Fibroblast of gingiva (primary cell): ENCODE measurements at places on chromosomes 6 and 20.

- no peak for DNase-seq
These were observed 163.2 kb downstream of the AIG1 start for GRCh38 chr6:143223895-143224294.

GRCh38 chr6:18206591-18206990 is 51.4 kb downstream of the KDM1B start:
- DNase-seq, result no peak

DNA sequence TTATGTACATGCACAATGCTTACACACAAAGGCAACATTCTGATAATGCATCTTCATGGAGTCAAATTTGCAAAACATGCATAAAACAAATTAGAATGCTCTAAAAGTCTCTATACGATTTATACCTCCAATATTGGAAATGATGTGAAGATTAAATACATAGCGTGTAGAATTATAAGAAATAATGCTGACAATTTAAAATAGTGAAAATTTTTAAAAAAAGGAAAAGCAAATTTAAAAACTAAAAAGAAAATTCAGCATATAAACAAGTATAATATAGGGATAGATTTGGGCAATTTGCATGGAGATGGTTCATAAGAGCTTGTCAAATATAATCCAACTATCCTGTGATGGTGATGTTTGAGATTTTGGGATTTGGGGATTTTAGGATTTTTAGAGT is 14.9 kb downstream of the TCF21 start:
- DNase-seq, result no peak

DNA sequence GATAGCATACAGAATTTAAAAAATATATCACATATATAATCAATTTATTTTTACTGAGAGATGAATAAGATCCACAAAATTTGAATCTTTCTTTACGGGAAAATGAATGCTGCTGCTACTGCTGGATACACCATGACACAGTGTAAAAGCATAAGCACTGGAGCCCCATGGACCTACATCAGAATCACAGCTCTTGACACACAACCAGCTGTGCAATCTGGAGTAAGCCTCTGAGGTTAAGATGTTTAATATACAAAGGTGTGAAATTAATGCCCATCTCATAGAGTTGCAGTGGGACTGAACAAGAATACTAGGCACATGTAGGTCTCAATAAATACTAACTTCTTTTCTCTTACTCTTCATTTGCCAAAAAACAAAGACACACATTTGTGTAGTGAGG is 48.1 kb downstream of the MAN1A1 start:
- DNase-seq, result no peak

- peak; percentile 31 for DNase-seq
These were observed 57.0 kb downstream of the TNFAIP3 start for GRCh38 chr6:137923866-137924653.

GRCh38 chr6:41696788-41697187 is 38.6 kb downstream of the TFEB start:
- DNase-seq, result no peak

GRCh38 chr6:129543981-129544380 is 166.0 kb downstream of the ARHGAP18 start:
- DNase-seq, result no peak

- DNase-seq, result no peak
These were observed 115.2 kb upstream of the GLP1R start for GRCh38 chr6:38933426-38933825.

GRCh38 chr6:7684076-7684475 is 41.8 kb upstream of the BMP6 start:
- DNase-seq, result no peak

DNA sequence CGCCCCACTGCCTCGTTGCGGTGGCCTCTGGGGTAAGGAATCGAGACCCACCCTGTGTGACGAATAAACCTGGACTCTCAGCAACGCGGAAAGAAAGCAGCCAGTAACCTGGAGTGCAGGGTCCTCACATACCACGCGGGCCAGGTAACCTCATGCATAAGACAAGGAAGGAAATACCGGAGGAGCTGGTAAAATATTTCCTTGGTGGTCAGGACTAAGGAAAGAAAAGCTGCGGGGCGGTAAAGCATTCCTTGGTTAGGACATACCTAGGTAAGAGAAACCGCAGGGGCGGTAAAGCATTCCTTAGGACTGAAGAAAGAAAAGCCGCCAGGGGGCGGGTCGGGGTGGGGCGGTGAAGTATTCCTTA is 80.7 kb downstream of the SYTL3 start:
- no peak for DNase-seq

DNA sequence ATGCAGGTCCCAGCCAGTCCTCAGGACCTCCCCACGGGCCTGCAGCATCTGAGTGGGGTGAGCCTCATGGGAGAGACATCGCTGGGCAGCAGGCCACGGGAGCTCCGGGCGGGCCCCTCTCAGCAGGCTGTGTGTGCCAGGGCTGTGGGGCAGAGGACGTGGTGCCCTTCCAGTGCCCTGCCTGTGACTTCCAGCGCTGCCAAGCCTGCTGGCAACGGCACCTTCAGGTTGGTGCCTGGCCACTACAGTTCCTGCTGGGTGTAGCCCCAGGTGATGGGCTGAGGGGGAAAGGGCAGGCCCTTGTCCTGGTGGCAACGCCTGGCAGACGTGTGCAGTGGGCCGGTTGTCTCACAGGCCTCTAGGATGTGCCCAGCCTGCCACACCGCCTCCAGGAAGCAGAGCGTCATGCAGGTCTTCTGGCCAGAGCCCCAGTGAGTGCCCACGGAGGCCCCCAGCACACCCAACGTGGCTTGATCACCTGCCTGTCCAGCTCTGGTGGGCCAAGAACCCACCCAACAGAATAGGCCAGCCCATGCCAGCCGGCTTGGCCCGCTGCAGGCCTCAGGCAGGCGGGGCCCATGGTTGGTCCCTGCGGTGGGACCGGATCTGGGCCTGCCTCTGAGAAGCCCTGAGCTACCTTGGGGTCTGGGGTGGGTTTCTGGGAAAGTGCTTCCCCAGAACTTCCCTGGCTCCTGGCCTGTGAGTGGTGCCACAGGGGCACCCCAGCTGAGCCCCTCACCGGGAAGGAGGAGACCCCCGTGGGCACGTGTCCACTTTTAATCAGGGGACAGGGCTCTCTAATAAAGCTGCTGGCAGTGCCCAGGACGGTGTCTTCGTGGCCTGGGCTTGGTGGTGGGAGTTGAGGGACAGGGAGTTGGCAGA is 787 bp upstream of the TNFRSF6B start:
- no peak for DNase-seq

GRCh38 chr6:92779746-92780145 is 639.6 kb downstream of the EPHA7 start:
- DNase-seq, result no peak

GRCh38 chr20:8932192-8933165 is 136.4 kb upstream of the PLCB4 start:
- peak; percentile 90 for DNase-seq

GRCh38 chr20:13234961-13235360 is 13.9 kb downstream of the ISM1 start:
- DNase-seq, result no peak

GRCh38 chr6:28543651-28544610 is 18.2 kb downstream of the GPX5 start:
- no peak for DNase-seq

- DNase-seq, result no peak
These were observed 118.0 kb upstream of the POU3F2 start for GRCh38 chr6:98716341-98716740.

- DNase-seq, result peak; percentile 90
These were observed 37.5 kb downstream of the NOX3 start for GRCh38 chr6:155418017-155418761.

DNA sequence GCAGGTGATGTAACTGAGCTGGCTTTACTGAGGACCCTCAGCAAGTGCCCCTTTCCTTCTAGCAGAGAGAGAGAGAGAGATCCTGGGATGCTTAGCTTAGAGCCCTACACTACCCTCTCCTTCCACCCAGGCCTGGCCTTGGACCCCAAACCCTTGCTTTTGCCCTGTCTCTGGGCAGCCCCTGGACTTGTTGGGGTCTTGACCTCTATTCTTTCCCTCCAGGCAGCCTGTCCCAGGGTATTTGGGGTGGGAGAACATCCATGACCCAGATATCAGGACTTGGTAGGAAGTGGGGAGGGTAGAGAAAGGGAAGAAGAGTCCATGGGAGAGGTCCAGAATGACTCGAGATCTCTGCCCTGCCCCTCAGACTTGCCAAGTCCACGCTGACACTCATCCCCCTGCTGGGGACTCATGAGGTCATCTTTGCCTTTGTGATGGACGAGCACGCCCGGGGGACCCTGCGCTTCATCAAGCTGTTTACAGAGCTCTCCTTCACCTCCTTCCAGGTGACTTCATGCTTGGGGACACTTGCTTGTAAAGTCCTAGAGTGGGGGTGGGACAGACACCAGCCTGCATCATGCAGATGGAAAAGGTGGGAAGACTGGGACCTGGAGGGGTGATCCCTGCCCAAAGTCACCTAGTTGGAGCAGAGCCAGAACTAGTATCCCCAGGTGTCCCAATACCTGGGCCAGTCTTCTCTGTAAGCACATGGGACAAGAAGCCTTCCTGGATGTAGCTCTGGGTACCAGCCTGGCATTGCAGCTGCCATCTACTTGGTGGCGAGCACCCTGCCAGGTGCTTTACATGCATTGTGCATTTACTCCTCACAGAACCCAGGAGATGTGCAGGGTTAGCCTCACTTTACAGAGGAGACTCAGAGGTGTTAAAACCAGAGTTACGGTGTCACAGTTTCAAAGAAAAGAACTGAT is 30.9 kb downstream of the GLP1R start:
- no peak for DNase-seq

- DNase-seq, result no peak
These were observed 89.8 kb downstream of the MYB start for GRCh38 chr6:135270676-135271536.

DNA sequence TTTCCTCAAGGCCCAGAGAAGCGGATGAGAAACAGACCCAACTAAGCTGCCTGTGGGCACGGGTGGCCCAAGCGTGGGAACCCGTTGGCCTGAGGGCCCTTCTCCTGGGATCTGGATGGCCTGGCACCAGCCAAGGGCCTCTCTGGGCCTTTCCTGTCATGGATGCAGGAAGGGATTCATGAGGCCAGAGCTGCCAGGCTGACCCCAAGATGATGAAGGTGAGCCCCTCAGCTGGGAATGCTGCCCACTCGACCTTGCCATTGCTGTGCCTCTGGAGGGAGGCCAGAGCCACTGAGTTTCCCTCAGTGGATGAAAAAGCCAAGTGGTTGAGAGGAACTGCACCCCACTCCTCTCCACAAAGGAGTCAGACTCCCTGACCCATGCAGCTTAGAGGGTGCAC is 171.2 kb downstream of the VEGFA start:
- DNase-seq, result no peak

GRCh38 chr6:130020073-130020906 is 1.9 kb downstream of the L3MBTL3 start:
- peak; percentile 11 for DNase-seq

GRCh38 chr6:1362643-1363042 is 26.7 kb upstream of the FOXF2 start:
- no peak for DNase-seq

DNA sequence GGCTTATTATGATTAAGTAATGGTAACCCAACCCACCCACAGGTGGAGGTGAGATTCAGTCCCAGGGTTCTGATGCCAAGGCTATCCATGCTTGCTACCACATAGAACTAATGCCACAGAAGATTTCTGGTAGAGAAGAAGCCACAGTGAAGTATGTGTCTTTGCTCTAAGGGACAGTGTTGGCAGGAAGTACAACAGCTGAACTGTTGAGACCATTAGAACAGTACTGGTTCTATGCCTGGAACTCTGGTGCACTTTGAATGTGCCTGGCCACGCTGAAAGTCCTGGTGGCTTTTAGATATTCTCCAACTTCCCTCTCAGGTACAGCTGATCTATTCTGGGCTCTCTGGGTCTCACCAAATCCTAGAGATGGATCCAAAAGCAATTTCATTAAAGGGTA is 7.8 kb downstream of the STX7 start:
- no peak for DNase-seq

DNA sequence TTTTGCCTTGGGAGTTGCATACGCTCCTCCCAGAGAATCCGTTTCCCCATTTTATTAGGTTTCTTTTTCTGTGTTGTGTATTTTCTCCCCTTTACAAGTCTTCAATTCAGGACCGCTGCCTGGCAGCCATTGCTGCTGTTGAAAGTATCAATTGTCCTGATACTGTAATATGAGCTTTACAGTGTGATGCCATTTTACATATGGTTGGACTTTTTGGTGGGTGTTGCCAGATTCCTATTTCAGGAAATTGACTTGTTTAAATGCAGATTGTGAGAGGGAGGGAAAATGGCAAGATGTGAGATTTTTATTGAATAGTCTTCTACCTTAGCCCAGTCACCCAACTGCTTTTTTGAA is 1.2 kb downstream of the PANK2 start:
- DNase-seq, result peak; percentile 53

DNA sequence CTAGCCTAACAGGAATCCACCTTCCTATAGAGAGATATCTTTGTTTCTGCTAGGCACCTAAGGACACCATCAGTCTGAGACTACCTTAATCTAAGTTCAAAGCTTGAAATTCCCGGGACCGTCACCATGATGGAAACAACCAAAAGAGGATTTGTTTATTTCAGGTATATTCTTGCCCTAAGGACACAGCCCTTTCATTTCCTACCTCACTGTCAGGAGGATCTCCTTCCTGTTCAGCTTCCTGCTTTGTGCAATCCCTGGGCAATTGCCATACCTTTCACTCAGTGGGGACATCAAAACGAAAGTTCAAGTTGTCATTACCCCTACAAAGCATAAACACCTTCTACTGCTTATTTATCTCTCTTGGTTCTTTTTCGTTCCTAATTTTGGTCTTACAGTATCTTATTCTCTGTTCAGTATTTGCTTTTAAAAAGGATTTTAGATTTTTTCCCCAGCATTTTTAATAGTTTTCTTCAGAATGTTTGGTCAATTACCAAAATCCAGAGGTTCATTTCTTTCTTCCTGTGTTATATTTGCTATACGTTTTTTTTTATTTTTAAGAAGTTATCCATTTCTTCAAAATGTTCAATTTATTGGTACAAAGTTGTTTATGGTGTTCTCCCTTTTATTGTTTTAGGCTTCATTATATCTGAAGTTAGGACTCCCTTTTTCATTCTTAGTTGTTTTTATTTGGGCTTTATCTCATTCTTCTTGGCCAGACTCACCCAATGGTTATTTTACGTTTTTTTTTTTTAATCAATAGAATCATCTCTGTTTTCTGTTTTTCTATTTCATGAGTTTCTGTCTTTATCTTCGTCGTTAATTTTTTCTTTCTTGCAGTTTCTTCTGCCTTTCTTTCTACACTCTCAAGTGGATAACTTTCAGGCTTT is 13.0 kb upstream of the TBPL1 start:
- DNase-seq, result no peak

GRCh38 chr20:18837718-18838117 is 24.1 kb downstream of the SCP2D1 start:
- no peak for DNase-seq
